ENCODE measurements at places on chromosomes 16 and 17.

DNA sequence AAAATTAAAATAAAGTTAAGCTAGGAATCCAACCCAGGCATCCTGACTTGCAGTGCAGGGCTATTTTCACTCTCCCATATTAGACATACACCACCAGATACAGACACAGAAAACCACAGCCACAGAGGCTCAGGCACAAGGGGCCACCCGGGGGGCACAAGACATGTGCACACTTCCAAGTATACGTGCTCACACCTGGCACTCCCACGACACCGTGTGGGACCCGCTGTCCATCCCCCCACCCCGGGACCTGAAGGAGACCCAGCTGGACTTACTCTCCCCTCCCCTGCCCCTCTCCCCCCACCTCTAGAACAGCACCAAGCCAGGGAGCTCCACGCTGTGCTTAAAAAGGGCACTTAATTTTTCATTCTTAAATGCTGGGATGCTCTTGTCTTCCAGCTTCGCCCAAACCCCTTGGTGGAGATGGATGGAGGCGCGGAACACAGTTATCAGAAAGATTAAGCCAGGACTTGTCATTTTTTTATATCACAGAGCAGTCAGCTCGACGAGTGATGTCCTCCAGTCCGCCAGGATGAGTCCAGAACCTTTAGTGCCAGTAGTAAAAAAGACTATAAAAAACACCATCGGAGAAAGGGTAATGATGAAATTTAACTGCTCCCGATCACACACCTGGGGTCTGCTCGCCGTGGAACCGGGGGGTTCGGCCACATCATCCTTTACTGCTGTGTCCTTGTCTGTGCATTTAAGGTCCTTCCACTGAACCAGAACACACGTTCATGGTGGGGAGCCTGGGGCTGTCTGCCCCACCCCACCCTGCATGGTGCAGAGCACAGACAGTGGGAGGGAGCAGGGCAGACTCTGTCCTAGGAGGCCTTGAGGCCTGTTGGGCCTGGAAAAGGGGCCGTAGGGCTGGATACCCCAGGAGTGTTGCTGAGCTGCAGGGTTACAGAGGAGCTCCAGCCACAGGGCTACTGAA lies 73.3 kb upstream of the LHX1 start:
- no peak for DNase-seq

GRCh38 chr17:44263345-44263902 lies 4.5 kb downstream of the SLC4A1 start:
- DNase-seq, result no peak

- no peak for DNase-seq
Observed at GRCh38 chr17:65417406-65418221, 143.8 kb downstream of the AXIN2 start.

DNA sequence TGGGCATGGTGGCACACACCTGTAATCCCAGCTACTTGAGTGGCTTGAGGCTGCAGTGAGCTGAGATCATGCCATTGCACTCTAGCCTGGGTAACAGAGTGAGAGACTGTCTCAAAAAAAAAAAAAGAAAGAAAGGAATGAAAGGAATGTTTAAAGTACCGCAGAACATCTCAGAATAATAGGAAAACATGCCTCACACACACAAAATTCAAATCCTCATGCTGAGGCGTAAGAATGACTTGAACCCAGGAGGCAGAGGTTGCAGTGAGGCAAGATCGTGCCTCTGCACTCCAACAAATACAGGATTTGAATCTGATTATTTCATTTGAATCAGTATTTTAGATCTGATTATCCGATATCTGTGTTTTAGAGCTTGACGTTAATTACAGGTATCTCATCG lies 21.3 kb upstream of the GAA start:
- DNase-seq, result no peak

GRCh38 chr17:76237859-76238313 lies 2.4 kb downstream of the RNF157 start:
- DNase-seq, result peak; percentile 68

GRCh38 chr17:5118219-5118618 lies 2.4 kb downstream of the USP6 start:
- no peak for DNase-seq

DNA sequence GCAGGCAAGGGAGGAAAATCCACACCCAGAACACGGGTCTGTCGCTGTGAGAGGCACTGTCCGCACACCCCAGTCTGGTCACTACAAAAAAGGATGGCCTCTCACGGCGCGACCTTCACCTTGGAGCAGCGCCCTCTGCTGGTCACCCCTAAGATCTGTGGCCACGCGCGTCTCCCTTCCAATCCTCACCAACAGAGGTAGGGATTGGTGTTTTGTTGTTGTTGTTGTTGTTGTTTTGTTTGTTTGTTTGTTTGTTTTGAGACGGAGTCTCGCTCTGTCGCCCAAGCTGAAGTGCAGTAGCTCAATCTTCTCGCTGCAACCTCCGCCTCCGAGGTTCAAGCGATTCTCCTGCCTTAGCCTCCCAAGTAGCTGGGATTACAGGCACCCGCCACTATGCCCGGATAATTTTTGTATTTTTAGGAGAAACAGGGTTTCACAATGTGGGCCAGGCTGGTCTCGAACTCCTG lies 15.0 kb upstream of the C17orf58 start:
- DNase-seq, result peak; percentile 46

DNA sequence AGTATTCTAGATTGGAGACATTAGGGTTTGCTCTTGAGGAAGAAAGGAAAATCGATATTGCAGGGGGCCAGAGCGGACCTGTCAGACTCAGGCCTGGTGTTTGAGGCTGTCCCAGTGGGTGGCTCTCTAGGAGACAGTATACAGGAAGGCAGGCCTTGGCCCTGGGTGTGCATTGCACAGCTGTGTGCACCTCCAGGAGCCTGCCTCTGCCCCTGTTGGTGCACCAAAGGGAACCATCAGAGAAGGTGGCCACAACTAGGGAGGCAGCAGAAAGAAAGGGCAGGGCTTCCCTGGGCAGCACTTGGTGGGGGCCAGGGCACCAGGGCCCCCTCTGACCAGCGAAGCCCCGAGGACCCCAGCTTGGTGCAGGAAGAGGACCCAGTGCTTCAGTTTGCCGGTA lies 188.0 kb downstream of the NTN1 start:
- no peak for DNase-seq

DNA sequence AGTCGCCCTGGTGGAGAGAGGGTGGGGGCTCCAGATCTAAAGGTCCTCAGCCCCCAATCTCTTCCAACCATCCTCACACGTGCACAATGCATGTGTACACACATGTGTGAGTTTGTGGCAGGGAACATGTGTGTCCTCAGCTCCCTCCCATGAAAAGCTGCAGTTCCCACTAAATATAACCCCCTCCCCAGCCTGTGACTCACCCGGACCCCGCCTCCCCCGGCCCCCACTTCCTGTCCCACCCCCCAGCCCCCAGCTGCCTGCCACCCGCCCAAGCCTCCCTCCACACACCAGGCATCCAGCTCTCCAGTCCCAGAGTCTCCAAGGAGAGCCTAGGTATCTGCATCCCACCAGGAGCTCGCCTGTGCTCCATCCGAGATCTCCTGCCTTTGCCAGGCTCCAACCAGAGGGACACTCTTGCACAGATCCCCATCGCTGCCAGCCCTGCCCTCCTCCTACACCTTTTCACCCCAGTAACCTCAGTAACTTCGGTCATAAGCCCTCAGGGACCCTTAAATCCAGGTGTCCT lies 3.9 kb downstream of the DLG4 start:
- DNase-seq, result no peak

GRCh38 chr17:60188759-60189158 lies 39.0 kb downstream of the CA4 start:
- DNase-seq, result no peak

- no peak for DNase-seq
Observed at GRCh38 chr16:75181630-75182029, 25.3 kb downstream of the CTRB2 start.

GRCh38 chr16:8070506-8070905 lies 519.8 kb downstream of the TMEM114 start:
- DNase-seq, result no peak

- no peak for DNase-seq
Observed at GRCh38 chr16:28522792-28523191, 16.0 kb downstream of the NUPR1 start.

- DNase-seq, result no peak
Observed at GRCh38 chr16:57600952-57601580, 27.4 kb upstream of the ADGRG1 start.

GRCh38 chr17:68972119-68972704 lies 17.0 kb upstream of the ABCA8 start:
- peak; percentile 19 for DNase-seq
